ENCODE measurements at places on chromosomes 7 and 10. TPM values are rescaled to one million over a fixed set of nuclear protein-coding genes. Genes with fewer than 3 reads are reported as not detected.

Gene UNCX
- not detected for total RNA-seq

Gene BEND7
- 5.9 TPM for total RNA-seq

Gene WDR86
- 15.8 TPM for total RNA-seq

Gene DENND2A
- 11.4 TPM for total RNA-seq

Gene TMEM213
- not detected for total RNA-seq

Gene SPDYE2
- total RNA-seq: not detected

Gene GJC3
- total RNA-seq: 3.0 TPM

Gene GBX1
- total RNA-seq: not detected

Gene GIMAP8
- not detected for total RNA-seq

Gene TMEM229A
- 0.75 TPM for total RNA-seq

Gene GRID1
- total RNA-seq: 0.15 TPM

Gene ESYT2
- total RNA-seq: 36.5 TPM

Gene CREB5
- 2.7 TPM for total RNA-seq

DNA sequence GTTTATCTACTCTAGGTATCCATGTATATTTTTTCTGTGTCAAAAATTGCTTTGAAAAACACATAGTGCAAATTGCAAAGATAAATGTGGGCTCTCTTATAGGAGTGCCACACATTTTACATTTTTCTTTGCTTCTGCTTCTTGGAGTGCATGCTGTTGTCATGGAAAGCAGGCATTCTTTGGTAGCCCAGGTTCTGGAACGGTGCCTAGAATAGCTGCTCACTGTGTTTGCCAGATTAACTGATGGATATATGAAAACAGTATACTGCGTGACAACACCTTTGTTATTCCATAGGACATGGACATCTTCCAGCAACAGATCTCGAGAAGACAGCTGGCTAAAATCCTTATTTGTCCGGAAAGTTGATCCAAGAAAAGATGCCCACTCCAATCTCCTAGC is 13.4 kb downstream of the NIPSNAP2 start:
- no peaks in the 10 kb centered on the region for H3K4me1 ChIP-seq
- H3K36me3 ChIP-seq: peaks cover 2% of the 10 kb centered on the region
- no peak overlapping the region for H3K27ac ChIP-seq
- DNase-seq: no peak

DNA sequence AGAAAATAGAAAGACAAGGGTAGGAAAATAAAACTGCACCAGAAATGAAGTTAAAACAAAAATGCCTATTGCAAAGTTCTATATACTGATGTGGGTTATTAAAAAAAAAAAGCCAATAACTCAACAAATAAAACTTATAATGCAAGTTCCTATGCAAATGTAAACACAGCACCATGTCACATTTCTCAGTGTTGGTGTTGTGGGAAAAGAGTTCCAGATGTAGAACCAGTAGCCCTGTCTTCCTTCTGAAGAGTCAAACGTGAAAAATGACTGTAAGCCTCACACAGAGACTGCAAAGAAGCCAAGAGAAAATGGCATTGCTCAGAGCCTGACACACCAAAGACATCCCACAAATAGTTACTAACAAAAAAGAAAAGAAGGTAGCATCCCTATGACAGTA is 10.1 kb downstream of the PON2 start:
- peaks cover 5% of the 10 kb centered on the region for H3K4me1 ChIP-seq
- H3K36me3 ChIP-seq: no peaks in the 10 kb centered on the region
- H3K27me3 ChIP-seq: no peaks in the 10 kb centered on the region
- H3K4me3 ChIP-seq: no peak overlapping the region

GRCh38 chr7:107945332-107945731 is 54.3 kb downstream of the DLD start:
- H3K4me3 ChIP-seq: no peak overlapping the region
- H3K27ac ChIP-seq: no peak overlapping the region
- no peaks in the 10 kb centered on the region for H3K27me3 ChIP-seq
- DNase-seq: no peak
- H3K4me1 ChIP-seq: no peaks in the 10 kb centered on the region
- H3K36me3 ChIP-seq: peaks cover 3% of the 10 kb centered on the region

DNA sequence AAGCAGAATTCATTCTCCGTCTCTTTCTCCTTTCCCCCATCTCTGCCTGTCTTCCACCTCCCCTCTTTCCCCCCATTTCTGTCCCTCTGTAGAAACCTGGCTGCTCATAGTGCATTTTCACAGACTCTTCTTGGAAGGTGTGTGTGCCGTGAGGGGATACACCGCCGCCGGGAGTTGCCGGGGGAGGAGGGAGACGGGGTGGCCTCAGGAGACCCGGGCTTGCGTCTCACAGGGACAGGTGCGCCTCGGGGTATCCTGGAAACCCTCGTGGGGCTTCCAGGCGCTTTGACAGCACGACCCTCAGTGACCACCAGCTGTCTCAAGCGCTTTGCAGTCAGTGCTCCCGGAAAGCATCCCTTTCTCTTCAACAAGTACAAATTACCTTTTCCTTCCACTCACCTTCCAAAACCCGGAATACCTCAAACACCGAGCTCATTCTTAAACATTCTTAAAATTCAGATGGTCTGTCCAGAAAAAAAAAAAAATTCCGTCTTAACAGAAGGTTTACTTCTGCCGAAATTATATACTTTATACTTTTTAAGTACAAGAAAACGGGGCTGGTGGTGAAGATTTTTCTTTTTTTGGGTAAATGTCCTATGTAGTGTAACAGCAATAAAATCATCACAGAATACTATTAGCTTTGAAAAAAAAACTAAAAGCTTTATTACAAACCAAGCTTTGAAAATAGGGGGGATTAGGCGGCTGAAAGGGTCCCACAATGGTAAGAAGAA is 8.2 kb downstream of the EMX2 start:
- peaks cover 100% of the 10 kb centered on the region for H3K27me3 ChIP-seq
- no peak for DNase-seq
- H3K4me1 ChIP-seq: peaks cover 29% of the 10 kb centered on the region
- no peaks in the 10 kb centered on the region for H3K36me3 ChIP-seq
- no peak overlapping the region for H3K4me3 ChIP-seq

GRCh38 chr10:103652599-103653281 is 159.2 kb downstream of the NEURL1 start:
- peaks cover 12% of the 10 kb centered on the region for H3K4me1 ChIP-seq
- DNase-seq: no peak
- no peak overlapping the region for H3K27ac ChIP-seq
- no peaks in the 10 kb centered on the region for H3K27me3 ChIP-seq
- H3K4me3 ChIP-seq: no peak overlapping the region
- H3K36me3 ChIP-seq: no peaks in the 10 kb centered on the region

GRCh38 chr7:94584113-94584512 is 71.8 kb downstream of the SGCE start:
- H3K36me3 ChIP-seq: no peaks in the 10 kb centered on the region
- DNase-seq: no peak
- no peaks in the 10 kb centered on the region for H3K4me1 ChIP-seq
- H3K27me3 ChIP-seq: no peaks in the 10 kb centered on the region

DNA sequence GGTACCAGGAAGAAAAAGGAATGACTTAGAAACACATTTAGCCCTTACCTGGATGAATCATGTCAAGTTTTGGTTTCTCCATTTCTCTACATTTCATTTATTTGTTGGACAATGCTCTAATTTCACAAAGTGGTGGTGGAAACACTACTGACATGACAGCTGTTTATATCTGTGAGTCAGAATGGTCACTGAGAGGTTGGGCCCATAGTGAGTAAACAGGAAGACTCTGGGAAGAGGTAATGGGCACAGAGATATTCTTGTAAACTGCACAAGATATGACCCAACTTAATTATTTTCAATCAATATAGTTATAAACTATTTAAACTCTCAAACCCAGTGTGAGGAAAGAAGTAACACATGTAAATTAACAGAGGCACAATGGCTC is 176.3 kb upstream of the MEOX2 start:
- H3K4me3 ChIP-seq: no peak overlapping the region
- no peaks in the 10 kb centered on the region for H3K36me3 ChIP-seq
- no peaks in the 10 kb centered on the region for H3K27me3 ChIP-seq
- no peak overlapping the region for H3K27ac ChIP-seq
- DNase-seq: no peak

GRCh38 chr10:112139176-112139575 is 44.4 kb downstream of the GPAM start:
- no peaks in the 10 kb centered on the region for H3K27me3 ChIP-seq
- no peak for DNase-seq
- H3K36me3 ChIP-seq: no peaks in the 10 kb centered on the region
- H3K4me3 ChIP-seq: no peak overlapping the region
- no peak overlapping the region for H3K27ac ChIP-seq

- no peaks in the 10 kb centered on the region for H3K4me1 ChIP-seq
- H3K27me3 ChIP-seq: no peaks in the 10 kb centered on the region
- H3K4me3 ChIP-seq: no peak overlapping the region
Measured at GRCh38 chr7:81499262-81500116, 270.4 kb downstream of the HGF start.

GRCh38 chr7:47181746-47182361 is 400.1 kb downstream of the TNS3 start:
- no peaks in the 10 kb centered on the region for H3K4me1 ChIP-seq
- H3K27me3 ChIP-seq: no peaks in the 10 kb centered on the region
- no peak overlapping the region for H3K27ac ChIP-seq
- no peaks in the 10 kb centered on the region for H3K36me3 ChIP-seq
- no peak for DNase-seq
- no peak overlapping the region for H3K4me3 ChIP-seq

DNA sequence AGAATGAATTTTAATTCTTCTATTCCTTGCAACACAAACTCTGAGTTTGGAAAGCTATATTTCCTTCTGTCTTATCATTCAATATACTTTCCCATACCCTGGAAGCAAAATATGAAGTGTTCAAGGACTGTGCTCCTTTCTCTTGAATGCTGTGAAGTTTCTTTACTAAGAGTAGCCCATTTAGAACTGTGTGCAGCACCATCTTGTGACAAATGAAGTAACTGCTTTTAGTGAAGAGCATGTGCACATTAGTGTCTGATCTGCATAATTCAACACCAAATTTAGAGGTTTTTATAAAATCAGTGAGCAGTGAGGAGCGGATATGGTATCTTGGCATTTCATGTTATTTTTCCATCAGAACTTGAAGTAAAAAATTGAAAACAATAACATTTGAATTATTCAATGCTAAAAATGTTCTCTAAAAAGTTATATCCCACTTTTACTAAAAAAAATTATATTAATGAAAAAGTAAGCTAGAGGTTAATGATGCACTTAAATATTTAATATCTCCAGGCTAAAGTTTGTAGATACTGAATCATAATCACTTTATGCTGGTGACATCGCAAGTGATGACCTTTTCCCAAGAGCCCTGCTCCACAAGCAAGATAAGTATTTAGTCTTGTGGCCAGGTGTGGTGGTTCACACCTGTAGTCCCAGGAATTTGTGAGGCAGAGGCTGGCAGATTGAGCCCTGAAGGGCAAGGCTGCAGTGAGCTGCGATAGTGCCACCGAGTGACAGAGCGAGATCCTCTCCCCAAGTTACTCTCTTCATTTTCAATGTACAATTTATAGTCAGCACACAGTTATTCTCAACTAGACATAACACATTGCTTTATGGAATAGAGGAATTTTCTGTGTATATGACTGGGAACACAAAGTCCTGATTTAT is 108.8 kb upstream of the PCLO start:
- H3K27me3 ChIP-seq: no peaks in the 10 kb centered on the region
- H3K36me3 ChIP-seq: no peaks in the 10 kb centered on the region
- H3K27ac ChIP-seq: no peak overlapping the region

DNA sequence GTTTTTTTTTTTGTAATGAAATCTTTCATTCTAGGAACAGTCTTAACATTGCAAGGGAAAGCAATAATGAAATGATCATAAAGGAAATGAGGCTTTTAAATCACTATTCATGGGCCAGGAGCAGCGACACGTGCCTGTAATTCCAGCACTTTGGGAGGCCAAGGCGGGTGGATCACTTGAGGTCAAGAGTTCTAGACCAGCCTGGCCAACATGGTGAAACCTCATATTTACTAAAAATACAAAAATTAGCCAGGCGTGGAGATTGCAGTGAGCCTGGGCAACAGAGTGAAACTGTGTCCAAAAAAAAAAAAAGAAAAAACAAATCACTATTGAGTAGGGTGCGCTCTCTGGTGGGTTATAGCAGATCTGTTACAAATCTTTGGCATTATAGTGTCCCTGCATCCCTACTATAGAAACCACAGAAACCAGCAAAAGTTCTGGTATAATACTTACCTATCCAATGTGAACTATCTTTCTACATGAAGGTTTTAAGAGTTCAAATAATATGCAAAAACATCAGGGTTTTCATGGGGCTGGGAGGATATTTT is 72.1 kb downstream of the GLI3 start:
- no peaks in the 10 kb centered on the region for H3K36me3 ChIP-seq
- DNase-seq: no peak
- H3K27ac ChIP-seq: no peak overlapping the region
- H3K4me1 ChIP-seq: no peaks in the 10 kb centered on the region
- no peak overlapping the region for H3K4me3 ChIP-seq
- H3K27me3 ChIP-seq: no peaks in the 10 kb centered on the region

- no peak for DNase-seq
- peaks cover 16% of the 10 kb centered on the region for H3K27me3 ChIP-seq
- no peak overlapping the region for H3K27ac ChIP-seq
- peaks cover 19% of the 10 kb centered on the region for H3K4me1 ChIP-seq
- no peak overlapping the region for H3K4me3 ChIP-seq
Measured at GRCh38 chr7:151810441-151811232, 66.3 kb downstream of the PRKAG2 start.

- no peak for DNase-seq
- H3K4me3 ChIP-seq: no peak overlapping the region
- H3K36me3 ChIP-seq: no peaks in the 10 kb centered on the region
- H3K27me3 ChIP-seq: no peaks in the 10 kb centered on the region
- no peak overlapping the region for H3K27ac ChIP-seq
Measured at GRCh38 chr10:118501171-118501570, 94.3 kb downstream of the PRLHR start.

DNA sequence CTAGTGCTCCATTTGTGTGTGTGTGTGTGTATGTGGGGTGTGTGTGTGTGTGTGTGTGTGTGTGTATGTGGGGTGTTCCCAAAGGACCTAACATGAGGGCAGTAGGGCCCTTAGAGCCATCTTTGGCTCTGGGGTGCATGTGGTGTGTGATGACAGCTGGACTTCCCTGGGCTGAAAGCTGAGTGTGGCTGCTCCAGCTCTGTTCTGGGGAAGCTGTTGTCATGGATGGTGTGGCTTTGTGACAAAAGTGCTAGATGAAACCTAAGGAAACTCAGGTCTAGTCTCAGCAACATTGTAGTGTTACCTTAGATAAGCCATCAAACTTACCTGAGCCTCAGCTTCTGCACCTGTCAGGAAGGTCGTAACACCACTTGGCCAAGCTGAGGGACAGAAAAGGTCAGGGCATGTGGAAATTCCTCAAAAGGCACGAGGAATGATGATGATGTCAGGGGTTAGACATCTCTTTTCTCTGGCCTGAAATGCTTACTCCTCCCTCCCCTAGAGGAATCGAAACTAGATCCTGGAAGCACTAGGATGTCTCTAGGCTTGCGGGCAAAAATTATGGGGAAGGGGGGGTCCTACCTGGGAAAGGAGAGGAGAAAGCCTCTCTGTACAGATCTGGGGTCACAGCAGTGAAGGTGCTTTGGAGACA is 115.4 kb downstream of the RPS24 start:
- H3K27ac ChIP-seq: no peak overlapping the region
- no peaks in the 10 kb centered on the region for H3K36me3 ChIP-seq
- no peaks in the 10 kb centered on the region for H3K4me1 ChIP-seq
- H3K4me3 ChIP-seq: no peak overlapping the region
- H3K27me3 ChIP-seq: no peaks in the 10 kb centered on the region
- DNase-seq: no peak

- no peaks in the 10 kb centered on the region for H3K27me3 ChIP-seq
- no peak for DNase-seq
- H3K4me3 ChIP-seq: no peak overlapping the region
- no peaks in the 10 kb centered on the region for H3K4me1 ChIP-seq
- H3K36me3 ChIP-seq: no peaks in the 10 kb centered on the region
Measured at GRCh38 chr7:140402178-140402835, 1.6 kb upstream of the RAB19 start.
